ENCODE measurements at places on chromosomes 5 and 9.

- no peak for DNase-seq
These were observed 461.3 kb downstream of the ENC1 start for GRCh38 chr5:74179179-74179578.

DNA sequence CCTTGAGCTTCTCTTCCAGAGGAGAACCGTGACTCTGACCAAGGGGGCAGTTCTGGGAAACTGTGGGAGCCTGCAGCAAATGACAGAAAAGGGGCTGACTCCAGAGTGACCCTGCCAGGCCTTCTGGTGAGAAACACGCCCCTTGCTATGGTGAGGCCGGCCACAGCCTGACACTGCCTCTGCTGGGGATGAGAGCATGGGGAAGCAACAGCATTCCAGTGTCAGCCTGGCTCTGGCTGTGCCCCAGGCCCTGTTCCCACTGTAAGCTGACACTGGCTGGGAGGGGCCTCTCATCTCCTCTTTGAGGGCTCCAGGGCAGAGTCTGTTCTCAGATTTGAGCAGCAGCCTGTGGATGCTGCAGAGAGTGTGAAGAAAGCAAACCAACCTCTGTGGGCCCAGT is 180.0 kb upstream of the IL12B start:
- no peak for DNase-seq

GRCh38 chr9:19493876-19494275 is 85.1 kb downstream of the ACER2 start:
- DNase-seq: no peak

- DNase-seq: no peak
These were observed 35.6 kb downstream of the GLRX start for GRCh38 chr5:95786821-95787418.

GRCh38 chr5:126527892-126528291 is 67.1 kb downstream of the ALDH7A1 start:
- DNase-seq: no peak

- DNase-seq: no peak
These were observed 81.1 kb downstream of the AOPEP start for GRCh38 chr9:94807556-94807955.

GRCh38 chr9:14692470-14693250 is 572 bp downstream of the ZDHHC21 start:
- no peak for DNase-seq

DNA sequence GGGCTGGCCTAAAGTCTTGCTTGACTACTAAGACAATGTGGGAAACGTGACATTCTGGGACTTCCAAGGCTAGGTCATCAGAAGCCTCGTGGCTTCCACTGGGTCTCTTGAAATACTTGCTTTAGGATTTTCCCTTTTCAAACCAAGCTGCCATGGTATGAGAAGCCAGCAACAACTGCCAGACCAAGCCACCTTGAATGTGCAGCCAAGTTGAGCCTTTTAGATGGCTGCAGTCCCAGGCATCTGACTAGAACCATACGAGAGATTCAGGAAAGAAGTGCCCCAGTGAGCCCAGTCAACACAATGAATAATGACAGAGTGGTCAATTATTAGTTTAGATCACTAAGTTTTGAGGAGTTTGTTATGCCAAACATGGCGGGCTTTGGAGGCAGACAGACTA is 143.3 kb downstream of the SLF1 start:
- DNase-seq: no peak

GRCh38 chr9:121947775-121948174 is 145.3 kb downstream of the TTLL11 start:
- DNase-seq: no peak

GRCh38 chr5:133828722-133829121 is 139.7 kb downstream of the C5orf15 start:
- DNase-seq: no peak
